Midbrain (tissue), 1 donor: ENCODE measurements at places on chromosomes 13 and 19.

DNA sequence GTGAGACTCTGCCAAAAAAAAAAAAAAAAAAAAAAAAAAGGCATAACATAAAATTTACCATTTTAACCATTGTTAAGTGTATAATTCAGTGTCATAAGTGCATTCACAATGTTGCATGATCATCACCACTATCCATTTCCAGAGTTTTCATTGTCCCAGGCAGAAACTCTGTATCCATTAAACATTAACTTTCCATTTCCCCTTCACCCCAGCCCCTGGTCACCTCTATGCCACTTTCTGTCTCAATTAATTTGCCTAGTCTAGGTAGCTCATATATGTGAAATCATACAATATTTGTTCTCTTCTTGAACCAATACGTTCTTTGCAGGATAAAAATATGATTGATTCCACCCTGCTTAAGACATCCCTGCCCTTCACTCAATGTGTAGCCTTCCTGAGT lies 31.0 kb upstream of the VWA8 start:
- DNase-seq, result no peak

GRCh38 chr19:56112313-56112709 lies 8.8 kb downstream of the ZNF787 start:
- no peak for DNase-seq

DNA sequence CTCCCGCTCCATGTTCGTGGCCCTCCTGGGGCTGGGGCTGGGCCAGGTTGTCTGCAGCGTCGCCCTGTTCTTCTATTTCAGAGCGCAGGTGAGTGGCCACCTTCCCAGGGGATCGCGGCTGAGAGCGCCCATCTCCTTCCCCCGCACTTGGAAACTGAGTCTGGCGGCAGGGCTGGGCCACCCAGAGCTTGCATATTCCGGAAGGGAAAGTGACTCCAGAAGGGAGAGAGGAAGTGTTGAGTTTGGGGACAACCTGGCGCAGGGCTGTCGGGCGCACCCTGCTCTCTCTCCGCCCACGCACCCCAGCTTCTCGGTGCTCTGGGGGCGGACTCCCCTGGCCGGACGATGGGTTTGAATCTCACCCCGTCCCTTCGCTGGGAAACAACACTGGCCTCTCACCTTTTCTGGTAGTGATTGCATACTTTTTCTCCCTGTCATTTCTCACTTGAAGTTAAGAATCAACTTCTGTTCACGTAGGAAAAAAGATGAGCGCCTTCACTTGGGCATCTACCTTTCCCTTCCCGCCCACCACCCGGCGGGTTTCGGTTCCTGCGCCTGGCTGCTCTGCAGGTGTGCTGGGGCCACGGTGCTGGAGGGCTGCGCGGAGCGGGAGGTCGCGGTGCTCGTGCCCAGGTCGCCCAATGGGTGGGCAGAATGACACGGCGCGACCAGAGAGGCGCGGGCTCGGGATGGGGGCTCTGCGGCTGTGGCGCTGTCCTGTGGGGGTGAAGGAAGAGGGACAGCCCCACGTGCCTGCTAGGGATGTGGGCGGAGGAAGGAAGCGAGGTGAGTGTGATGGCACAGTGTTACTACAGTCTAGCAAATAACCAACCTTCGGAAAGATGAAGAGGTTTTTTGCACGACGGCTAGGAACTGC lies 721 bp downstream of the TNFSF11 start:
- DNase-seq, result no peak

- DNase-seq, result no peak
Observed at GRCh38 chr19:38078302-38078930, 145.6 kb downstream of the DPF1 start.

DNA sequence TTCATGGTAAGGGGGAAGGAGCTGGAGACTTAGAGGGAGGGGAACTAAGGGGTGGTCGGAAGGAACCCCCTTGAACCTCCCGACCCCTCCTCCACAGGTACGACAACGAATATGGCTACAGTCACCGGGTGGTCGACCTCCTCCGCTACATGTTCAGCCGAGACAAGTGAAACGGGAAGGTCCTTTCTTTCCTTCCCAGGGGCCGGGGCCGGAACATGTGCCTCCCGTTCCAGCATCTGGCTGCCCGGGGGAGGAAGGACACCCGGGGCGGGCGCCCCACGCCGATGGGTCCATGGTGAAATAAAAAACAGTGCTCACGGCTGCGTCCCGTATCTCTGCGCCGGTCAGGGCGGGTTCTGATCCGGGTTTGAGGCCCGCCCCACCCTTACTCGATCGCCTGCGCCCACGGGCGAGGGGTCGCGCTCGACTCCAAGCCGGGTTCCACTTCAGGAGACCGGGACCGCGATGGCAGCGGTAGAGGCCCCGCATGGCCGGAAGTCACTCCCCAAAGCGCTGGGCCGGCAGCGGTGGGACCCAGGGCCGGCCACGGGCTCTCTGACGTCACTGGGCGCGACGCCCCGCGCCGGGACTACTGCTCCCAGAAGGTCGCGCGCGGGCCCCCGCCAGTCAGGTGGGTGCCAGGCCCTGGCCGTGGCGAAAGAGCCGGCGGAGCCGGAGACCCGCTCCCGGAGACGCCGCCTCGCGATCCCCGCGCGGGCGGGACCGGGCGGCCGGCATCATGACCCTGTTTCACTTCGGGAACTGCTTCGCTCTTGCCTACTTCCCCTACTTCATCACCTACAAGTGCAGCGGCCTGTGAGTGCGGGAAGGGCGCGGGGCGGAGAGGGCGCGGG lies at the start of gene TMEM147:
Gene TMEM147, plus strand, starts transcription at position 626 of the 854 bp plus-strand sequence. Its CDS starts 114 bp downstream, at position 740.
- DNase-seq, result peak; percentile 93

DNA sequence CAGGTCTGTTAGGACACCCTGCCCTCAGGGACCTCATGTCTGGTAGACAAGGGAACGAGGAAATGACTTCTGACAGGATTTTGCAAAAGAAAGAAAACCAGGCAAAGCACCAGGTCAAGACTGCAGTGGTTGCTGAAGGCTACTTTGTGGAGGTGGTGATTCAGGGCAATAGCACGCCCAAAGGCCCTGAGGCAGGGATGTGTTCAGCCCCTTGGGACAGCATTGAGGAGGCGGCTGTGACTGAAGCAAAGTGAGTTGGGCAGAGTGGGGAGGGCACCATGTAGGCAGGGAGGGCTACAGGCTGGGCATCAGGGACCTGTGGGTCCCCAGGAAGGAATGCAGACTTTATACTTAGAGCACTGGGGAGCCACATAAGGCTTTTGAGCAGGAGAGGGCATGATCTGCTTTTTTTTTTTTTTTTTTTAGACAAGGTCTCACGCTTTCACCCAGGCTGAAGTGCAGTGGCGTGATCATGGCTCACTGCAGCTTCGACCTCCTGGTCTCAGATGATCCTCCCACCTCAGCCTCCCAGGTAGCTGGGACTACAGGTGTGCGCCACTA lies 10.8 kb upstream of the HOMER3 start:
- DNase-seq, result no peak
